GM06990 (cell line): ENCODE measurements at places on chromosomes 13 and 19.

DNA sequence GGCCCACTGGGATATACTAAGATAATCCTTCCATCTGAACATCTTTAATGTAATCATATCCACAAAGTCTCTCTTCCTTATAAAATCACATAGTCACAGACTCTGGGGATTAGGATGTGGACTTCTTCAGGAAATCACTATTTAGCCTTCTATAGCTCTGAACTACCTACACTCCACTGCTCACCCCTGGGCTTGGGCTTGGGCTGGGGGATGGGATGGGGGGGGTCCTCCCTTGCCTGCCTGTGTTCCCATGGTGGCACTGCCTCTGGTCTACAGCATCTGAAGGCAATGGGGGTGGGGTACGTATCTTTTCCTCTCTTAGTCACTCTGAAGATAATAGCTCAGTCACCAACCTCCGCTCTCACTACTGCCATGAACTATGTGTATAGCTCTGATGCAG, 67.8 kb upstream of the SERTM1 start:
- DNase-seq: no peak

- no peak for DNase-seq
Measured at GRCh38 chr13:107450931-107451330, 764.4 kb downstream of the LIG4 start.

DNA sequence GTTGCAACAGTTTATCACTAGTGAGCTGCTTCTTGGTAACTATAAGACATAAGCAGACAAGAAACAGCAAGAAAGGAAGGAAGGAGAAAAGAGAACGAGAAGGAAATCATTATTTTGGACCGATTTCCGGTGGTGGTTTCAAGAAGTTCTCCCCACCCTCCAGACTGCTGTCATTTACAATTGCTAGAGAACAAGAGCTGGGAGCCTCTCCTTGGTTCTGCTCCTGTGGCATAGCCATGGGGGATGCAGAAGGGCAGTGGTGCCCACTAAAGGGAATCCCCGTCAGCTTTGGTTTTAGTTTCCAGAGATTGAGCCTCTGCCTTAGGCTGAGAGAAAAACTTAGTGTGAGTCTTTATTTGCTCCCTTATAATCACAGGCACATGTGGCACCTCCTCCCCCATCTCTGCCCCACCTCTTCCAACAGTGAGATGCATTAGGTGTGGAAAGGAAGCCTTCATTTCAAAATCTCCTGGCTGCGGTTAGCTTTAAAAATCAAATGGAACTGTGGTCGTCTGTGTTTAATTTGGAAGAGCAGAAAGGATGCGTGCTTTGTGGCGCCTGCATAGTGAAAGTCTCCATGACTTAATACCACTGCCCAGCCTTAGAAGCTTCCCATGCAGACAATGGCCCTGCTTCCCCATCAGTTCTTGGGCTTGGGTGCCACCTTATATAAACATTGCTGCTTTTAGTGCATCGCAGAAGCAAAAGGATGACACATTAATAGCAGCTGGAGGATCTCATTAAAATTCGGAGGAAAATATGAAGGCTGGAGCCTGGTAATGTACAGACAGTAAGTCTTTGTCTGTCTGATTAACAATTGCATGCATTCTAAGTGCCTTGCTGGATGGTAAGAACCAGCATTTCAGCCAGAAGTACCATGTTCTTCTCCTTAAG, 25.0 kb downstream of the LRCH1 start:
- DNase-seq: no peak

DNA sequence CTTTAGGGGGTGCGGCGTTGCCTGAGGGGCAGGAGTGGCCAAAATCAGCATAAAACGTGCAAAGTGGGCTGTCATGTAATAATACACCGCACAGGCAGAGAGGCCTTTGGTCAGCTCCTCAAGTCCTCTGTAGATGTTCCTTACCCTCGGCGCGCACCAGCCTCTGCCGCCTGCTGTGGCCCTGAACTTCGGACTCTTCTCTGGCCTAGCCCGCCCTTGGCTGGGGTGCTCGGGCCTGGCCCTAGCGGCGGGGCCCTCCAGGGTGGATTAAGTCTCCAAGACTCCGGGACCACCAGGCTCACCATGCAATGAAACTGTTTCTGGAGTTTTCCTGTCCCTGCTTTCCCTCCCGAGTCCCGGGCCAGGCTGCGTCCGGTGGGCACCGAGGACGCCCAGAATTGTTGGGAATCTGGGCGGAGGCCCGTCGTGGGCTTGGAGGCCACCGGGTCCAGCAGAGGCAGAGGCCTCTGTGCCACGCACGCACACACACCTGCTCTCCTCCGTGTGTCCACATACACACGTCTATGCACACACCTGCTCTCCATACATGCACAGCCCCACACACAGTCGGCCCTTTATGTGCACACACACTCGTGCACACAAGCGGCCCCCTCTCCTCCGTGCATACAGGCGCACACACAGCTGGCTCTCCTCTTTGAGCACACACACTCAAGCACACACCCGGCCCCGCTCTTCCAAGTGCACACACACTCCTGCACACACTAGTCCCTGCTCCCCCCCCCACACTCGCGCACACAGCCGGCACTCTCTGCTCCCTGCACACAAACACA, 1.5 kb upstream of the TFDP1 start:
- no peak for DNase-seq

GRCh38 chr19:30160426-30160825, 211.8 kb upstream of the ZNF536 start:
- DNase-seq: no peak

DNA sequence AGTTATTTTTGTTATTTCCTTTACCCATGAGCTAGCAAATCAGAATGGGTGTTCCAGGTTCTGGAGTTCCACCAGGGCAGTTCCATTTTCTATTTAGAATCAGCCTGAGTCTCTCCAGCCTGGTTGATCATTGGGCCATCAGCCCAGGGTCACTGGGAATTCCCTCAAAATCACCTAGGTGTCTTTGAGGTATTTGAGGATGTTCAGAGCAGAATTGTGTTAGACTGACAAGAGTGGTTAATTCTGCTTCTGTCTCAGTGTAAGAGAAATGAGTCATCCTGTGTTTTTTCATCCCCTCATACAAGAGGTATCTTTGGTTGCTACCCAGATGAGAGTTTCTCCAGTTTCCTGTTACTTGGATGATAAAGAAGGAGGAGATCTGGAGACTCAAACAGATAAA, 11.7 kb downstream of the ZNF66 start:
- peak; percentile 9 for DNase-seq

DNA sequence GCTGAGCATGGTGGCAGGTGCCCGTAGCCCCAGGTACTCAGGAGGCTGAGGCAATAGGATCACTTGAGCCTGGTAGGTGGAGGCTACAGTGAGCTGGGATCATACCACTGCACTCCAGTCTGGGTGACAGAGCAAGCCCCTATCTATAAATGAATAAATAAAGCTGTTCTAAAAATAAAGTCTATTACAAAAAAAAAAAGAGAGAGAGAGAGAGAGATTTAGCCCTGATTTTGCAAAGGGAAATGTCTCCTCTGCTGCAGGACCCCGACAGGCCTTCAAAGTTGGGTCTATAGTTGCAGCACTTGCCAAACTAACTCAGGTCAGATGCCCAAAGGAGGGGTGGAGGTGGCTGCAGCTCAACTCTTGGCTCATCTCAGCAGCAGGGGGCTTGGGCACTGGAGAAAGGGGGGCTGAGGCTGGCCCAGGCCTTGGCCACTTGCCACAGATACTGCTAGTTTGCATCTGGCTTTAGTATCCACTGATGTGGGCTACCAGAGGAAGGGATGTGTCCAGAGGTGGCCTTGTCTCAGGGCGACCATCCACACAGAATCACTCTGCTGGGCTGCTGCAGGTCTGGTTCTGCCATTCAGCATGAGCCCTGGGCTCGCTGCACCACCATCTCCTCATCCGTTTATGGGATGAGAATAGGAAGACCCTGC, 30.8 kb upstream of the AKT2 start:
- no peak for DNase-seq

DNA sequence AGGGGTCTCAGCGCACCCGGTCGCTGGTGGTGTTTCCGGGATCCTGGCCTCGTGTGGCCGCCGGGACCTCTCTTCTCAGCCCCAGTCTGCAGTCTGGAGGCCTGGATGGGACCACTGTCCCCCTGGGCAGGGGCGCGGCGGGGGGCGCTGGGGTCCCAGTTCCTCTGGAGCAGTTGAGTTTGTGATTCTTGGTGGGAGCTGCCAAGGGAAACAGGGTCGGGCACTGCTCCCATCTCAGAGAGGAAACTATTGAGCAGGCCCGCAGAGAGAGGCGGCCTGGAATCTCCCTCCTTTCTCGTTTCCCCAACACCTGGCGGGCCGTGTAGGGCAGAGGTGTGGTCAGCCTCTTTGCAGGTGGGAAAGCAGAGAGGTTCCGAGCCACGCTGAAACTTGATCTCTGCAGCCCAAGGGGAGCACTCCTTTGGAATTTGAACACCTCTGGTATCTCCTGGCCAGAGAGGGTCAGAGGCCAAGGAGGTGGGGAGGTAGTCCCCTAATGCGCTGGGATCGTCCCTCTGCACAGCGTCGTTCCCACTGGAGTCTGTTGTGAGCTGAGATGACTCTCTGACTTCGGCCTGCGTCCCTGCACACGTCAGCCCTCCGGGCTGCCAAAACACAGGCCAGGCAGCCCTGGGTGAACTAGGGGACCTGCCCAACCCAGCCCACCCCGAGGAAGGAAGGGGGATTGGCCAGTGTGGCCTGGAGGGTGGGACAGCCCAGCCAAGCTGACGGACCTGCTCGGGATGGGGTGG, 741 bp downstream of the PLEKHF1 start:
- DNase-seq: no peak

GRCh38 chr13:34011552-34012085, 193.7 kb downstream of the RFC3 start:
- DNase-seq: no peak

DNA sequence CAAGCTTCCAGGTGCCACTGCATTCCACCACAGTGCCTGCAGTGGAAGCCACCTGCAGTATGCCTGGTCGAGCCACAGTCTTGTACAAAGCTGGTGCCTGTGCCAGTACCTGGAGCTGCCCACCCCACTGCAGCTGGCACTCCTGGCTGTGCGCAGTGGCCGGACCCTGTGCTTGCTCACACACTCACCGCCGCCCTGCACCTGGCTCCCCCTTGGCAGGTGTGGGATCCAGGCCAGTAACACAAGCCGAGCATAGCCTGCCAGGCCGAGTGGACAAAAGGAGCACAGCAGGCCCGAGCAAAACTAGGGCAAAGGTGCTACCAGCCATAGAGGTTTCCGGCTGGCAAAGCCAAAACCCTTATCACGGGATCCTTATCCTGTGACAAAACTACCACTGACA, 18.5 kb downstream of the UGGT2 start:
- no peak for DNase-seq

DNA sequence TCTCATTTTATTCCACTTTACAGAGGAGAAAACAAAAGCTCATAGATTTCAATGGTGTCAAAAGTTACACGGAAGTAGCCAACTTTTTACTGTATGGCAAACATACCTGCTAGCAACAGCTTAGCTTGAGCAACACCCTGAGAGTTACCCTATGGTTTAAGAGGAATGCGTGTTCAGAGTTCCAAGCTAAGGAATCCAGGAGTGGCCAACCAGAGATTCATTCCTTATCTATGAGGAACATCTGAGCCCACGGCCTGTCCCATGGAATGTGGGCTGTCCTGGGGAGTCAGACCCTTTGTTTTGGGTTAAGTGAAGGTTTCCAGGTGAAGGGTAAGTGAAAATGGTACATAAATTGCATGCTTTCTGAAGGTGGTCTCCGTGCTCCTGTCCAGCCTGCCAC, 67.5 kb downstream of the STARD13 start:
- no peak for DNase-seq

- DNase-seq: no peak
Measured at GRCh38 chr13:54574791-54575190, 1546.2 kb downstream of the OLFM4 start.

- DNase-seq: no peak
Measured at GRCh38 chr19:21835429-21835809, 563 bp downstream of the ZNF43 start.

- DNase-seq: no peak
Measured at GRCh38 chr13:98403076-98403475, 173.8 kb downstream of the STK24 start.

DNA sequence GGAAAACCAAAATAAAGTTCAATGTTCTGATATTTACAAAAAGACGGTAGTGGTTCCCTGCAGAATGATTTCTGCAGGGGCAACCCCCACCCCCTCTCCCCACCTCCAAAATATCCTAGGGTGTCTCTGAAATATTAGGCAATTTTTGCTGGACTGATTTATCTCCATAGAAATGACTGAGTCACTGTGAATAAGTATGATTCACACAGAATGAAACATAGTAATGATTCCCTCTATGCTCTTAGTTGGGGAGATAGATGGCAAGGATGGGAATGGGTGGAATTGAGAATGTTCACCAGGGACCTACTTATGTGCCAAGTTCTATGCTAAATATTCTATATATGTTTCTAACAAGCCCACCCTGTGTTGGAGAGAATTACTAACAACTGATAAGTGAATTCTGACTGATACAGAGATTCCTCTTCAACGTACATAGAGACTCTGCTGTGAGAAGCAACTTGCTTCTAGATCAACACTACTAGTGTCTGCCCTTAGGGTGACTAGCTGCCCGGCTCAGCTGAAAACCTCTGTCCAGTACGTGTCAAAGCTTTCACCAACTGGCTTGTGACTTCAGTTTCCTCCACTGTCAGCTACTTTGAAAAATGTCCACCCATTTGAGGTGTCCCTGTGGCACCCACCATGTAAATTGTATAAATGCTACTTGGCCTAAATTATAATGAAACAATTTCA, 38.4 kb upstream of the RAP2A start:
- DNase-seq: no peak

DNA sequence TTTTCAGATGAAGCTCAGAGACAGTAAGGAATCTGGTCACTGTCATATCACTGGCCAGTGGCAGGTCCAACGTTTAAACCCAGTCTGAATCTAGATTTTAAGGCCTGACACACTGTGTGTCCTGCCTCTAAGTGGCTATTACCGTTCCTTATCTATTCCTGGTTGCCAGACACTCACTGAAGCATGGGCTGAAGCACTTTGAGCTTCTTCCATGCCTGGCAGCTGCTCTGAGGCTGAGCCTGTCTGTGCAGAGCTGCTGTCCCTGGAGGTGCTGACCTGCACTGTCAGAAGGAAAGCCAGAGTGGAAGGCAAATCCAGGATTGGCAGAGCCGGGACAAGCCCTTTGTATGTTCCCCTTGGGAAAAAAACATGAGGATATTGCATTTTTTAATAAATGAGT, 109.2 kb upstream of the SLC7A1 start:
- no peak for DNase-seq

- no peak for DNase-seq
Measured at GRCh38 chr13:20465218-20465879, 60.3 kb downstream of the CRYL1 start.

GRCh38 chr19:55339889-55340783, 460 bp downstream of the KMT5C start:
- no peak for DNase-seq

DNA sequence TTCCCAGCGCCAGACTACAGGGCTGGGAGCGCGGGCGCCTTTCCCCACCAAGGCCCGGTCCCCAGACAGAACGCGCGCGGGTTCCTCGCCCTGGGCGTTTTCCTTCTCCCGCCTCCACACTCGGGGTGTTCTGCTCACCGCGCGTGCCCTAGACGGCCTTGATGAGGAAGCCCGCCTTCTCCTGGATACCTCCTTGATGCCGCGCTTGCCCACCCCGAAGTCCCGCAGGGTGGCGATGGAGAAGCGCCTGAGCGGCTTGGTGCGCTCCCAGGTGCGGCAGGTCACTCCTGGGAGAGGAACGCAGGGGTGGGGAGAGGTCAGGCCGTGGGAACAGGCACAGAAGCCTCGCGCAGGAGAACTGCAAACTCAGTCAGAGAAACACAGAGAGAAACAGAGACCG, 34.8 kb downstream of the CYP2B6 start:
- DNase-seq: no peak

GRCh38 chr13:101552786-101553185, 100.3 kb downstream of the ITGBL1 start:
- DNase-seq: no peak
